ENCODE measurements at places on chromosomes 7 and 10.

- DNase-seq, result no peak
Observed at GRCh38 chr10:122587098-122587760, 26.7 kb downstream of the DMBT1 start.

GRCh38 chr7:37212051-37212450, 236.6 kb downstream of the ELMO1 start:
- DNase-seq, result no peak

- no peak for DNase-seq
Observed at GRCh38 chr7:69189406-69189805, 408.9 kb upstream of the AUTS2 start.

- DNase-seq, result no peak
Observed at GRCh38 chr7:75969182-75969581, 25.2 kb downstream of the TMEM120A start.

DNA sequence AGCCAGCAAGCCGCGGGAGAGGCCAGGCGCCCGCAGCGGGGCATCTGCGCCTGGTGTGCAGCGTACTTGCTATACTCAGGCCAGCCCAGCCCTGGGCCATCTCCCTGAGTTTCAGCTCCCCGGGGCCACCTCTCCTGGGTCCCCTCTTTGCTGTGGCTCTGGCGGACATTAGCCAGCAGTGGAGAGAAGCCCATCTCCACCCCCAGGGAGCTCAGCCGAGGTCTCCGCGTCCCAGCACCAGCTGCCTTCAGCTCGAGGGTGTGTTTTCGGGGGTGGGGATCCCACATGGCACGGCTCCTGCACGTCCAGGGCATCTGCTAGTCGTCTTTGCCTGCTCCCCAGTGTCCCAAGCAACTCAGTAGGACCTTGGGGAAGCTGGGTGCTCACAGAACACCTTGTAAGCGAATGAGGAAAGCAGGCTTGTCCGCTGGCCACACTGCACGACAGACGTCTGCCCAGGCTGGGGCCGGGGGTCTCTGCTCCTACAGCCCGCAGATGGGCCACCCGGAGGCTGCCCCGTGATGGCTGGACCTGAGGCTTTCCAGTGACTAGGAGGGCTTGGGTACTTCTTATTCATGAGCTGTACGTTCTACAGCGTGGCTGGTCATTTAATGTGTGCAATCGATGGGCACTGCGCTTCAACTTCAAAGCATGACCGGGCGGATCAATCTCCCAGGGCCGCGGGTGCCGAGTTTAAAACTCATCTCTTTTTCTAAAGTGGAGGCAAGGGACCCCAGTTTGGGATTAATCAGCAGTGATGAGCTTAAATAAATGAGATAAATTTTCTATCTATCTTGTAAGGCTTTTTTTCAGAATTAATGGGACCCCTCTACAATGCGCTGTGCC, 455.7 kb downstream of the DNAJB6 start:
- DNase-seq, result no peak

DNA sequence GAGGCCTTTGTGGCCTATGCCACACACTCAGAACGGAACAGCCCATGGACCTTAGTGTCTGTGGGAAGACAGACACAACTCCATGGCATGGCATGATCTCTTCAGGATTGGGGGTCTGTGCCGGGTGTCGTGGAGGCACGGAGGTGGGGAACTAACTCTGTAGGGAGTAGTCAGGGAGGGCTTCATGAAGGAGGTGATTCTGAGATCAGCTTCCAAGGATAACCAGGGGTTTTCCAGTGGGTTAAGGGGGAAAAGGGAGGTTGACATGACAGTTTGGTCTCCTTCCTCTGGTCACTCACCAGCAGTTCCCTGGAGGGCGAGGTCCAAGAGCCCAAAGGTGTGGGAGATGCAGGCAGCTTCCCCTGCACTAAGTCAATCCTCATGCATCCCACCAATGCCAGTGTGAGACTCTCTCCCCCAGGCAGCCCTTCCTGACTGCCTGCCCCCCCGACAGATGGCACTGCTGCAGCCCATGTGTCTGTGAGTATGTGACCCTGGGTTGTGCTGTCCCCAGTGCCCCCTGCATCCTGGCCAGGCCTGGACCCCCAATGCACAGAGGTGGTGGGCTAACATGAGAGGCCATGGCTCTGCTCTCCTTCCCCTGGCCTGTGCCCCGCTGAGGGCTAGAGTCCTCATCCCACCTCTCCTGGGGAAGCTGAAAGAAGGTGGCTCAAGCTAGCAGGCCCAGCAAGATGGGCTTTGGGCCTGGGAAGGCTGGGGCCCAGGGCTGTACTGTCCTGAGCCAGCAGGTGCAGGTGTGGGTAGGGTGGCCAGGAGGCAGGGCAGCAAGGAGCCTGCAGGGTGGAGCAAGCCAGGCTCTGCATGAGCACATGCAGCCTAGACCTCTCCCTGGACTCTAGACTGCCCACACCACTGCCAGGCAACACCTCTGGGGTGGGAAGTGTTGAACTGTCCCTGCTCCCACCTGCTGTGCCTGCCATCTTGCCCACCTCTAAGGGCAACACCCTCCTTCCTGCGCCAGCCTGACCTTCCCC, 39.7 kb downstream of the RASGEF1A start:
- DNase-seq, result no peak

DNA sequence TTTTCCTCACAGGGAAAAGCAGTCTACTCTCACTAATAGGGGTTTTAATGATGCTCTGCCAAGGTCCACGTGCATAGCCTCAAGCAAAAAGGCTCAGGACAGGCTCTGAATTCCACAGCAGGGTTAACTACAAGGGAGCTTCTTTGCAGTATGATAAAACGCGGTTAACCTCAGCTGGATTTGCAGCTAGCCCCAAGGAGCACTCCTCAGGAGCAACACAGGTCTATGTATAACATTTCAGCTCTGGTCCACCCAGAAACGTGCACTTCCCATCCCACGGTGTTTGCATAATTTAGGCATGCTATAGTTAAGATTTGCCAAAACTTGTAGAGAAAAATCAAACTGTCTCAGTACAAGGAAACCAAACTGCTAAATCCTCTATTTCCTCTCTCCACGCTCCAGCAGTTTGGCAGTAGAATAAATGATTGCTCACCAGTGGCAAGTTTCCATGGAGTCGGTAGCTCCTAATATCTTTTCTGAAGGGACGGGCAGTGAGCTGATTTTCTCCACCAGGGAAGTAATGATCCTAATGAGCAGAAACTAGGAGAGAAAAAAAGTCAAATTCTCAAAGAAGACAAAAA, 13.1 kb upstream of the ASB4 start:
- DNase-seq, result no peak

- DNase-seq, result no peak
Observed at GRCh38 chr10:43682956-43683355, 34.3 kb upstream of the ZNF32 start.

DNA sequence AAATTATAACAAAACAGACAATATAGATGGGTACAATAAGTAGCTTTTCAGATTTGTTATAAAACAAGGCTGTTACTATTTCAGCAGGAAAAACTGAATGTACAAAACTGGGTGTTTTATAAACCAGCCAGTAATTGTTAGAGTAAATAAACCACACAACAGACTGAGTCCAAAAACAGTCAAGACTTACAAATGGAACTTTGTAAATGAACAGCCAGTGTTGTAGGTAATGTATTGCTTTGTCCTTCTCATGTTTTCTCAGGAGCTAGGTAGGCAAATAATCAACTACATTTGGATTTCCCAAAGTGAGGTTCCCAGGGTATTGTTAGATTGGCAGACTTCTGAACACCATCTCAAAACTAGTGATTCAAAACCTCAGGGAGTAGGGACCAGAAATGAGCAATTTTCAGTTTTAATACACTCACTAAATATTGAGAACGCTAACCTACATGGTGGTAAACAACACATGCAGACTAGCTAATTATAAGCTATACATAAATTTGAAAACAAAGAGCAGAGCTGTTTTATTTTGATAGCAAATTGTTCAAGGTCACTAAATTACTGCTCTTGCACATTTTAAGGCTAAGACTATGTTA, 36.2 kb downstream of the HERPUD2 start:
- no peak for DNase-seq

GRCh38 chr7:123867225-123867624, 22.3 kb downstream of the HYAL4 start:
- no peak for DNase-seq

GRCh38 chr10:132443983-132444876, 47.2 kb downstream of the PWWP2B start:
- no peak for DNase-seq

GRCh38 chr7:130695840-130696239, 9.5 kb upstream of the TSGA13 start:
- DNase-seq, result no peak

- no peak for DNase-seq
Observed at GRCh38 chr7:87599336-87599735, 1.3 kb downstream of the ABCB1 start.

DNA sequence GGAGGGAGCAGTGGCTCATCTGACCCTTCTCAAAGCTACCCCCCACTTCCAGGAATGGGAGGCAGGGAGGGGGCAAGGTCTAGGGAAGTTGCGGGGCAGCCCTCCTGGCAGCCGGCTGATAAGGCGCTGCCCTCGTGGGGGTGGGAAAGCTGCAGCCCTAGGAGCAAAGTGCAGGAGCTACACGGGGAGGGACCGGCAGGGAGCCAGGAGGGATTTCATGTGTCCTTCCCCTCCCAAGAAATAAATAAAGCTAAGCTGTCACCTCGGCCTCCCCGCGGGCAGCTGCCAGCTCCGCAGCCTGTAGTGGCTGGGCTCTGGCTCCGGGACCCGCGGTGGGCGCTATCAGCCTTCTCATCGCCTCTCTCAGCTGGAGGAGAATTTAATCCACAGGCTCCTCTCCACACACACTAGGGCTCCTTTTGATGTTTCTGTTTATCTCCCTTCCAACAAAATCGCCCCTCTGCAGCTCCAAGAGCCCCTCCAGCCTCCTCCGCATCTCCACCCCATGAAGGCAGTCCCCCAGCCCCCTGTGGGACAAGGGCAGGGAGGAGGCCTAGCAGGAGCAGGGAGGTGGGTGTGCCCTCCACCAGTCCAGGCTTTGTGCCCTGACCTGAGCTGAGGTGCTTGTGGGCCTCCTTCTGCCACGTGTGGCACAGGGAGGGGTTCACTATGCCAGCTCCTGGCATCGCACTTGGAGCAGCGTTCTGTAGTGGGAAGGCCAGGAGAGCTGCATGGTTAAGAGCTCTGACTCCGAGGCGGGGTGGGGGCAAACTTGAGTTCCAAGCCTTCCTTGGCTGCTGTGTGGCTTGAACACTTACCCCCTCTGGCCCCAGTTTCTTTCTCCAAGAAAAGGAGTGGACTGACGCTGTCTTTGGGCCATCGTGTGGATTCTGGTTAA, 80.5 kb downstream of the C10orf105 start:
- no peak for DNase-seq

GRCh38 chr7:107663196-107663595, 2.6 kb downstream of the SLC26A4 start:
- no peak for DNase-seq

GRCh38 chr7:5997210-5997808, 11.5 kb downstream of the PMS2 start:
- no peak for DNase-seq

- DNase-seq, result no peak
Observed at GRCh38 chr7:106542550-106543220, 118.3 kb downstream of the CCDC71L start.

- peak; percentile 19 for DNase-seq
Observed at GRCh38 chr10:11684717-11685645, 57.2 kb upstream of the ECHDC3 start.

DNA sequence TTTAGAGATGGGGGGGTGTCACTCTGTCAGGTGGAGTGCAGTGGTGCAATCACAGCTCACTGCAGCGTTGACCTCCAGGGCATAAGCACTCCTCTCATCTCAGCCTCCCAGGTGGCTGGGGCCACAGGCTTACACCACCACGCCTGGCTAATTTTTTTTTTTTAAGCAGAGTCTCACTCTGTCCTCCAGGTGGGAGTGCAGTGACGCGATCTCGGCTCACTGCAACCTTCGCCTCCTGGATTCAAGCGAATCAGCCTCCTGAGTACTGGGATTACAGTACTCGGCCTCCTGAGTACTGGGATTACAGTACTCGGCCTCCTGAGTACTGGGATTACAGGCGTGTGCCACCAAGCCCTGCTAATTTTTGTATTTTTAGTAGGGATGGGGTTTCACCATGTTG, 23.6 kb upstream of the PPIA start:
- no peak for DNase-seq

DNA sequence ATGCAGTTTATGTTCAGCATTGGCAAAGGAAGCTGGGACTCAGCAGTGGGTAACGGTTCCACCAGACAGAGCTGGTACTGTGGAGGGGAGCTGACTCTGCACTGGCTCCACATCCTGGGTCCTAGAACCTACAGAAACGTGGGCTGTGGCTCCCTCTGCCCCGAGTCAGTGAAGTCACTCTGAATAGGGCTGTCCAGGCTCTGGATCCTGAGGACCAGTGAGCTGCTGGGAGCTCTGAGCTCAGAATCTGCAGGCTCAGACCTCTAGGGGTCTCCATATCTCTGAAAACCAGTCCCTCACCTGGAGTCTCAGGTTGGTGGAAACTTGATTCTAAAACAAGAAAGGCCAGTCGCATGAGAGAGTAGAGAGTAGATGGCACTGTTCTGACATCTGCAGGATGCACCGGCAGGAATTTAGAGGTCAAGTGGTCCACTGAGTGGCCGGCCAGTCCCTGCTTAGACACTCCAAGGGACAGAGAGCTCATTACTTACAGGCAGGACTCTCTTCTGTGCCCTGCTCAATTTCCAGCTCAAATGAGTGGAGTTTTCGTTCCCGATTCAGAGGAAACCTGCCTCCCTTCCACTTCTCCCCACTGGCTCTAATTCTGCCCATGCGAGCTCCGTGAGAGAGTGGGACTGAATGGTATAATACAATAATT, 18.6 kb downstream of the NPFFR1 start:
- DNase-seq, result no peak

GRCh38 chr10:77391605-77392235, 245.9 kb downstream of the KCNMA1 start:
- DNase-seq, result no peak

GRCh38 chr10:118287076-118287806, 54.9 kb downstream of the FAM204A start:
- no peak for DNase-seq

DNA sequence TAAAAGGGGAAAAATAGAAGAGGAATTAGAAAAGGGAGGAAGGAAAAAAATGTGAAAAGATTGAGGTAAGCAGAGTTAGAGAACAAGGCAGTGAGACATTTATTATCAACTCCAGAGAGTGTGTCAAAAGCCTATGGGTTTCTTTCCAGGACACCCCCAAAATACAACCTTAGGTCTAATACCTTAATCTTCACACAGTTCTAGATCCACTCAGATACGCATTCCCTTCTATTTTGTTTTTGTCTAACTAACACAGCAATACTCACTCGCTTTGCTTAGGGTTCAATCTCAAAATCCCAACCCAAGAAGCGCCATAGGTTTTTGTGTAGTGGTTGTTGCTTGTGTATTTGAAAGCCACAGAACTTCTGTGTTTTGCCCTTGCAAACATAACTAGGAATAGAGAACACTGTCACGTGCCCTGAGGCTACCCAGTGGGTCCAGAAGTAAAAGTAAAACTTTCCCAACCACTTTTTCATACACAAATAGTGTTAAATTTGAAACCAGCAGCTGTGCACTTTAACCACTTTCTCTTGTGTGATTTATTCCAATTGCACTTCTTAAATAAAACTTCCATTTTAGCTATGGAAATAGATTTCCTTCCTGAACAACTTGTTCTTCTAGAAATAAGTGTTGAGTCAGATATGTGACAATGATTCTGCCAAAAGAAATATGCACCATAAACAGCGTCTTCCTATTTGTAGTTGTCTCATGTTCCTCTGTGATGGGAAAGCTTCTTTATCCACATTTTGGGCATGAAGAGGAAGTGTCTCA, 414.7 kb upstream of the GHITM start:
- DNase-seq, result no peak

GRCh38 chr7:146683439-146683838, 566.8 kb downstream of the CNTNAP2 start:
- DNase-seq, result no peak
